Stimulated activated memory B cell treated with anti-CD40 and anti-IgM and Interleukin-4, amounts not matched to agents 10 μg/mL and 1 μg/mL and 100 μg/mL, for 72 hours (primary cell): ENCODE measurements at places on chromosomes 13 and 19.

GRCh38 chr19:35262101-35262761 is 6.5 kb upstream of the USF2 start:
- no peak for ATAC-seq

- no peak for ATAC-seq
Measured at GRCh38 chr13:37201081-37201480, 95.6 kb upstream of the CSNK1A1L start.

- ATAC-seq = no peak
Measured at GRCh38 chr19:20414120-20414519, 151.5 kb downstream of the ZNF737 start.

GRCh38 chr13:77329911-77330584 is 3.2 kb upstream of the MYCBP2 start:
- ATAC-seq = no peak

GRCh38 chr19:33220735-33221134 is 4.9 kb downstream of the SLC7A10 start:
- ATAC-seq = no peak

DNA sequence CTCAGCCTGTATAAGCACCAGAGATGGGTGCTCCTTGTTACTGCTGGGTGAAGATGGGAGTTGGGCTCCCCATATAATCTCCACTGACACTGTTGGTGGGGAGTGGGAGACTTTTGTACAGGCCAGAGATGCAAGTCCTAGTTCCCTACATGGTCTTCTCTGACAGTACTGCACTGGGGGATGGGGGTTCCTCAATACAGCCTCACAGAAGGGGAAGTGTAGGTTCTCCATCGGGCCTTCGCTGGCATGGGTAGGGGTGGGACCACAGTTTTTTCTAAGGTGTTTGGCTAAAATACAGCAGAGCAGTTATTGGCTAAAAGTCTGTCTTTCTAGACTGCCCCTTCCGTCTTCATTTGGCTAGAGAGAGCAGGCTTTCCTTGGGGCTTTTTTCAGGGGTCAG is 167.2 kb upstream of the SERP2 start:
- no peak for ATAC-seq

GRCh38 chr19:42229855-42230351 is 9.8 kb downstream of the ZNF526 start:
- ATAC-seq = no peak

DNA sequence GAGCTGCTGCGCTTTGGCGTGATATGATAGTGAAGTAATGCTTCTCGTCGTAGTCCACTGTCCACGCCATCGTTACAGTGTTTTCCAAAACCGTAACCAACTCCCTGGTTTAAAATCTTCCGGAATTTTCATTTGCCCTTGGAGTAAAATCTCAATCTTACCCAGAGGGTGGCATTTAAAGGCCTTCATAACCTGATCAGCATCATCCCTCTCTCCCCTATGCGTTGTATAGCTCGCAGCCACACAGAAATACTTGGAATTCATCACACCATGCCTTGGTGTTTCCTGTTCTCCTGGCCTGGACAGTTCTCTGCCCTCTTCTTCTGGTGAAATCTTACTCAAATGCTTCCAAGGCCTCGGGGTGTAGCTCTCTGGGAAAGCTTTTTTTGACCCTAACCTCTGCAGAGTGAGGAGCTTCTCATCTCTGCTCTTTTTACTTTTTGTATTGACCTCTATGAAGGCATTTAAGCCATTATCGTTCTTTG is 839 bp downstream of the MPHOSPH8 start:
- no peak for ATAC-seq

GRCh38 chr13:86383151-86383550 is 583.9 kb upstream of the SLITRK6 start:
- no peak for ATAC-seq

GRCh38 chr13:47656651-47657050 is 344.4 kb downstream of the SUCLA2 start:
- no peak for ATAC-seq

DNA sequence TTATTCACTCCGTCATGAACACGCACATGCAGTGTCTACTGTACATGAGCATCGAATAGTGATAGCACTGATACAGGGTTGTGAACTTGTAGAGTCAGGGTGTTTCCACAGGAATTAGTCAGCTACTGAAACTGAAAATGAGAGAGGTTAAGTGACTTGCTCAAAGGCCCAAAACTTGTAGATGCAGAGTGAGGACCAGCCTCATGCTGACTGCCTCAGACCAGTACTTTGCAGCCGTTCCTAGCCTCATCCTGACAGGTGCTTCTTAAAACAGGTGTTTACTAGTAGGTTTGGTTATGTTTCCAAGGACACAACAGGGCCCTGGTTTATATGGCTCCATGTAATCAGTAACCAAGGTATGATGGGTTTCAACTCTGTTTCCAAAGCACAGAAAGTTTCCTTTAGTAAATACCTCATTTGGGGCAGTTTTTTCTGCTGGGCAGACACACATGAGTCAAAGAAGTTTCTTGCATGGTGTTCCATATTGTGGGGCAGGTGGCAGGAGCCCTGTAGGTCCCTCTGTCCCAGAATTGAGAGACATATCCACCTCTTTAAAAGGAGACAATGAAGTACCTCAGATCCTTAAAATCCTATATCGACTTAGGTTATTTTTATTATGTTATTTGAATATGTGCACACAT is 16.0 kb downstream of the FGF9 start:
- peak; percentile 53 for ATAC-seq

GRCh38 chr19:18499055-18499775 is 22.7 kb downstream of the ELL start:
- no peak for ATAC-seq

DNA sequence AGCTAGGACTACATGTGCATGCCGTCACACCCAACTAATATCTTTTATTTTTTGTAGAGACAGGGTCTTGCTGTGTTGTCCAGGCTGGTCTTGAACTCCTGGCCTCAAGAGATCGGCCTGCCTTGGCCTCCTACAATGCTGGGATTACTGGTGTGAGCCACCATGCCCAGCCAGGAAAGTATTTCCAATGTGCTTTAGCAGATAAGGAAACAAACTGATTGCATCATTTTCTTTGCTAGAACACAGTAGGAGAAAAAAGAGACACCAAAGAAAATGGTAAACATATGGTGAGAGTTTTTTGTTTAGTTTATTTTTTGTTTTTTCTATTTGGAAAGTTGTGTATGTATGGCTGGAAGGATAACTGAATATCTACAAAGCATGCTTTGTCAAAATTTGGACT is 46.9 kb upstream of the AKAP11 start:
- ATAC-seq = no peak

GRCh38 chr13:102586615-102587014 is 10.2 kb upstream of the TPP2 start:
- ATAC-seq = no peak

- ATAC-seq = no peak
Measured at GRCh38 chr13:51213173-51213728, 8.9 kb upstream of the FAM124A start.

- ATAC-seq = no peak
Measured at GRCh38 chr13:58994077-58994476, 1169.7 kb downstream of the DIAPH3 start.

- no peak for ATAC-seq
Measured at GRCh38 chr13:27495551-27495950, 45.2 kb upstream of the MTIF3 start.

DNA sequence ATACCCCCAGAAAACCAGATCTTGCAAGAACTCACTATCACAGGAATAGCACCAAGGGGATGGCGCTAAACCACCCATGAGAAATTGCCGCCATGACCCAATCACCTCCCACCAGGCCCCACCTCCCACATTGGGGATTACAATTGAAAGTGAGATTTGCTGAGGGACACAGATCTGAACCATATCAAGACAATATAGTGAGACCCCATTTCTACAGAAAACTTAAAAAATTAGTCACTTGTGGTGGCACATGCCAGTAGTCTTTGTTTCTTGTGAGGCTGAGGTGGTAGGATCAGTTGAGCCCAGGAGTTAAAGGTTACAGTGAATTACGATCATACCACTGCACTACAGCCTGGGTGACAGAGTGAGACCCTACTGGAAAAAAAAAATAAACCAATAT is 9.7 kb downstream of the DNAJC15 start:
- ATAC-seq = no peak

- no peak for ATAC-seq
Measured at GRCh38 chr19:31015778-31016177, 333.5 kb downstream of the TSHZ3 start.

- no peak for ATAC-seq
Measured at GRCh38 chr19:16603090-16603489, 24.9 kb downstream of the MED26 start.
